EH (cell line): ENCODE measurements at places on chromosomes 1 and 21.
A peak's percentile ranks its signal among the peaks of the same experiment; 100 is the strongest.

DNA sequence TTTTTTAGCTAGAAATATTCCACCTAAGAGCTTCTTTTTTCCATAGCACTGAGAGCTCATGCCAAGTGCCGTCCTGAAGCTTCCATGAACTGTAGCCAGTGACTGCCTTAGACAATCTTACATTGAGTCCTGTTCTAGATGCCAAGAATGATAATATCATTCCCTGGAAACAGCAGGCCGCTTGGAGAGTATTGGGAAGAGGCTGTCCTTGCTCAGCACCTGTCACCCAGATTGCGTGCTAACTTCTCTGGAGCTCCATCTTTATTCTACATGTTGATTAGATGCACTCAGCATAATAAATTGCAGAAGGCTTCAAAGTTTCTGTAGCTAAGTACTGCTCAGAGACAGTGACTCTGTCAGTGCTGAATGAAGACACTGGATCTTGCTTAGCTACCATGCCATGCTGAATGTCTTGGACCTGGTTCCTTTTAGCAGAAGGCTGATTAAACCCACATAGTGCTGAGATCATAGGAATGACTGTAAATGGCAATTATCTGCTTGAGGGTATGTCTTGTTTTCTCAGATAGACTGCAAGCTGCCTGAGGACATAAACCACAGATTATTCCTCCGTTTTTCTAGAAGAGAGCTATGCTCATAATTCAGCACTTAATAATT, 83.1 kb upstream of the IRF2BP2 start:
- no peak for DNase-seq

DNA sequence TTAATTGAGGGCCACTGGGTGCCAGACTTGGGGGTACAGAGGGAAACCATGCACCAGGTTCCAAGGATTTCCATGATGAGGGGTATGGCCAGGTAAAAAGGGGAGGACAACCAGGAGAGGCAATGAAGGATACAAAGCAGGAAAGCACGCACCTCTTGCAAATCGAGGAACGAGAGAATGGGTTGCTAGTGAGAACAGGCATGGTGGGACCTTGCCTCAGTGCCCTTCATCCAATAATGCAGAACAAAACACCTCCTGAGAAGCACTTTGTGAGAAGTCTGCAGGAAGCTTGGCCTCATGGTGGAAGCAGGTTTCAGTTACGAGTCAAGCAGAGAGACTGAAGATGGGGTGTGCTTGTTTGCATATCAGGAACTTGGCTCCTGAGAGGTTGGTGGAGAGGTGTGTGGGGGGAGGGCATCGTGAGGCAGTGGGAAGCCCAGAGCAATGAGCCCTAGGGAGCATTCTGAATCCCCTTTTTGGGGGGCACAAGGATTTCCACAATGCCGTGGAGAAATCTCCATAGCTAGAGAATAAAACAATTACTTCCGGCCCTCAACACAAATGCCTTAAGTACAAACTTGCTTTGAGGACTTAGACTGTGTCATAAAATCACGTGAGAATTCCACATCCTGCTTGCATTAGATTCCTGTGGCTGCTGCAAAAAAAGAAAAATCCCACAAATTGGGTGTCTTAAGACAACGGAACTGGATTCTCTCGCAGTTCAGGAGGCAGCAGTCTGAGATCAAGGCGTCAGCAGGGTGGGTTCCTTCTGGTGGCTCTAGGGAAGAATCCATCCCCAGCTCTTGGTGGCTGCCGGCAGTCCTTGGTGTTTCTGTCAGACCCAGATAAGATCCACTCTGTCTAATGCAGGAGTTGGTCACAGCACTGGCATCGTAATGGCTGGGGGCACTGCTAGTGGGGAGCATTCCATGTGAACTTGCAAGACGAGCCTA, 54.9 kb upstream of the BACE2 start:
- peak; percentile 94 for DNase-seq

DNA sequence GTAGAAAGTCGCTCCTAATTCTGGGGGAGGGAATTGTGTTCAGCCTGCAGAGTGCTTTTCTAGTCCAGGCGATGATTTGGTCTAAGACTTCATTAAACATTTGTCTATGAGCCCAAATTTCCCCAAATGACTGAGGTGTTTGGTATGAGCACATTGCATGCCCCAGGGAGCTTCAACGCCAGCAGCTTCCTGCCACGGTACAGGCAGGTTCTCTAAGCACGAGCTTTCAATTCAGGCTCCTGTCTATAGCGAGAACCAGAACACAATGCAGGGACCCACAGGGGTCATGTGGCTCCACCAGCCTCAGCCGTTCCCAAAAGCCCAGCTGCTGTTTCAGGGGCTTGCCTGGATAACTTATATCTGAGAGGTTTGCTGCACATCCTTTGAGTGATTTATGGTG, 34.1 kb upstream of the H6PD start:
- DNase-seq: peak; percentile 69

- peak; percentile 60 for DNase-seq
Observed at GRCh38 chr1:112529301-112529700, 20.5 kb downstream of the WNT2B start.

DNA sequence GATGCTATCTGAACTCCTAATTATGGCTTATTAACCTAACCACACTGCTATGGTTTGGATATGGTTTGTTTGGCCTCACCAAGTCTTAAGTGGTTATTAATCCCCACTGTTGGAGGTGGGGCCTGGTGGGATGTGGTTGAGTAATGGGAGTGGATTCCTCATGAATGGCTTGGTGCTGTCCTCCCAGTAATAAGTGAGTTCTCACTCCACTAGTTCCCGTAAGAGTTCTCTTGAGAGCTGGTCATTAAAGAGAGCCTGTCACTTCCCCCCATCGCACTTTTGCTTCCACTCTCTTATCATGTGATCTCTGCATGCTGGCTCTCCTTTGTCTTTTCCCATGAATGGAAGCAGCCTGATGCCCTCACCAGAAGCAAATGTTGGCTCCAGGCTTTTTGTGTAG, 328.8 kb downstream of the PLA2G4A start:
- DNase-seq: peak; percentile 15
